ENCODE measurements at places on chromosomes 6 and 20.

DNA sequence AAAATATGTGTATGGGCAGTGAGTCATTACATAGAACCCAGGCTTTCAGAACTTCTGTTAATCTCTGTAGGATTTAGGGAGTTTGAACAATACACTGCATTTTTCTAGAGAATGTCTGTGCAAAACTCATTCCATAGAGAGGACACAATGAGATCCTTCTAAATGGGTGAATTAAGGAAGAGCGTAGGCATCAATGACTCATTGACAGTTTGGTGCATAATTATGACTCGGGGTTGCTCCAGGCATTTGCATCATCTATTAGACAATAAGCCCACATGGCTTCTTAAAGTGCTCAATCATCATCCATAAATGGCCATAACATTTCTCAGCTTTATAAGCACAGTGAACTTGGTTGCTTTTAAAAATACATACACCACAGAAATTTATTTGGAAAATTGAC lies 625.5 kb downstream of the CDH26 start:
- DNase-seq: no peak

DNA sequence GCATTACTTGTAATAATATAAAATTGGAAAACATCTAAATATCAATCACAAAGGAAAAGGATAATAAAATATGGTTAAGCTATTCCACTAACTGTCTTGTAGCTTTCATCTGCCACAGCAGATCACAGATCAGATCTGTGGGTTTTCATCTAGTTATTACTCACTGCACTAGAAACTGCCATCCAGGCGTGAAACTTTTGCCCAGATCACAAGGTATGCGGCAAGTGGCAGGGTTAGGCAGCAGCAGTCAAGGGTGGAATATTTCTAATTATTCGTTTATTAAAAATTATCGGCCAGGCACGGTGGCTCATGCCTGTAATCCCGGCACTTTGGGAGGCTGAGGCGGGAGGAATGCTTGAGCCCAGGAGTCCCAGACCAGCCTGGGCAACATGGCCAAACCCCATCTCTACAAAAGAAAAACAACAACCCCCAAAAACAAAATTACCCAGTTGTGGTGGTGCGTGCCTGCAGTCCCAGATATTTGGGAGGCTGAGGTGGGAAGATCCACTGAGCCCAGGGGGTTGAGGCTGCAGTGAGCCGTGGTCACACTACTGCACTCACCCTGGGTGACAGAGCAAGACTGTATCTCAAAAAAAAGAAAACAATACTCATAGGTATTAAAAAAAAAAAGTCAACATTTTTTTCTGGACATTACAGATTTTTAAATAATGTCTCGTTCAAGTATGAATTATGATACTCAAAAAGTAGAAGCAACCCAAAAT lies 32.1 kb downstream of the BEND3 start:
- no peak for DNase-seq

DNA sequence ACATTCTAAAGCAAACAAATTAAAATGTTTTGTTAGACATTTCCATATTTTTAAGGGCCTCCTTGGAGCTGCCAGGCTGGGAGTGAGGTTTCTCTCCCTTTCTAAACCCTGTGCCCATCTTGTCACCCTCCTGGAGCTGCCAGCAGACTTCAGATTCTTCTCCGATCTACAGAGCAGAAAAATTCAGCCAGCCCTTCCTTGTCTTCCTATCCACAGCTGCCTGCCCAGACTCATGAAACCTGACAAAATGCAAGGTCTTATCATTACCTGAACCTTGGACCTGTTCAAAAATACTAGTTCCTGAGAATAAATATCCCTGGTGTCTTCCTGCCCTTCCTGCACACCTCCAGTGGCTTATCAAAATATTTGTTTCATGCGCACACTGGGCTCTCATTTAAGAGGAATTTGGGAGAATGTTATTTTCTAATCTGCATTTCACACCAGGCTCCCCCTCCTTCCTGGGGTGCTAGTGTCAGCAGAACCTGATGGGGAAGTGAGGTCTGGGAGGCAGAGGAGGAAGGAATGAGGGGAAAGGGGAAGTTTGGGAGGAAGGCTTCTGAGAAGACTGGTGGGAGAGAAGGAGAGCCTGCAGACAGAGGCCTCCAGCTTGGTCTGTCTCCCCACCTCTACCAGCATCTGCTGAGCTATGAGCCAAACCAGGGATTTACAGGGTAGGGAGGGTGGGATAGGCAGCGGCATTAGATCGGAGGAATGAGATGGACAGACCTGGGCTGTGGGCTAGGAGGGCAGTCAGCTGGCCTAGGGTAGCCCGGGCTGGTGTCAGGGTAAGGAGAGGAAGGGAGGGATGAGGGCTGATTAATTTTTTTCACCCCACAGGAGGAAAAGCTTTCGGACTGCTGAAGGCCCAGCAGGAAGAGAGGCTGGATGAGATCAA lies at the start of gene AIF1:
TSS of gene AIF1 (plus strand) at position 551 of the 895 bp plus-strand sequence. CDS start at position 647, 96 bp downstream.
- no peak for DNase-seq

- DNase-seq: no peak
These were observed 131.9 kb downstream of the MAP3K7 start for GRCh38 chr6:90454836-90455427.

DNA sequence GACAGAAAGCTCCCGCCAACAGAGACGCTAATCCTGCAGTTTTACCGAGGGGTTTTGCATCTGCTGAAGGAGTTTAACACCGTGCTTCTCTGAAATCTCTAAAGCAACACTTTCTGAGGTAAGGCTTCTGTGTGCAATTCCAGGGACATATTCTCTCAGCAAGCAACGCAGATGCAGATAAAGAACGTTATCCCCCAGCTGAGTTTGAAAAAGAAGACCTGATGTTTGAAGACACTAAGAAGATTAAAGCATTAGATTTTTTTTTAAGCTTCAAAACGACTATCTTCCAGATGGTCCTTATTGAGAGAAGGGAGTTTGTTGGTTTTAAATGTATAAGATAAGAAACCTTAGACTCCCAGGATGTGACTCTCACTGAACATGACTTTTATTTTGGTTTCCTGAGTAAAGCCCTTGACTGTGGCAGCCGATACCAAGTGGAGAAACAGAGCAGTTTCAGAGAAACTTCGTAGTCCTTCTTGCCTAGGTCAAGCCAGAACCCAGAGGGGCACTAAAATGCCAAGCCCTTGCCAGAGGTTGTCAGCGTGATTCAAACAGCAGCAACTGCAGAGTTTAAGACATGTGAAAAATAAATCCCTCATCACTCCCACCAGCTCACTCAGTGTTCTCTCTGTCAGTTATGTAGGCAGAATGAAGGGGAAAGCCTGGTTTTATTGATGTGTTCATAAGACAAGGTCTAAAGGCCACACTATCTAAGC lies 353.3 kb upstream of the CNR1 start:
- DNase-seq: no peak

- DNase-seq: peak; percentile 14
These were observed 26.8 kb downstream of the RRBP1 start for GRCh38 chr20:17655286-17655651.
